ENCODE measurements at places on chromosomes 7 and 10. TPM values are rescaled to one million over a fixed set of nuclear protein-coding genes. Genes with fewer than 3 reads are reported as not detected.

Gene TUBB8
- polyA plus RNA-seq = not detected

Gene AVPI1
- 15.3 TPM for polyA plus RNA-seq

Gene GLCCI1
- polyA plus RNA-seq = 1.4 TPM

Gene NAT16
- polyA plus RNA-seq = not detected

Gene BEND7
- polyA plus RNA-seq = 1.1 TPM

Gene CPXM2
- polyA plus RNA-seq = 1.5 TPM

Gene CDC14C
- polyA plus RNA-seq = not detected

Gene DENND2A
- 1.5 TPM for polyA plus RNA-seq

Gene TEX47
- polyA plus RNA-seq = not detected

Gene RABGEF1
- 21.3 TPM for polyA plus RNA-seq

Gene SEC61G
- polyA plus RNA-seq = 132 TPM

Gene MARCHF5
- 32.5 TPM for polyA plus RNA-seq

Gene MRPS33
- polyA plus RNA-seq = 71.4 TPM

Gene SAMD9
- polyA plus RNA-seq = 22.1 TPM

Gene CUZD1
- polyA plus RNA-seq = 1.3 TPM

Gene ECD
- 6.7 TPM for polyA plus RNA-seq

Gene CEP55
- polyA plus RNA-seq = 8.3 TPM

Gene TMEM229A
- polyA plus RNA-seq = not detected

Gene ITIH2
- not detected for polyA plus RNA-seq

Gene NUTM2B
- 1.5 TPM for polyA plus RNA-seq

Gene ENTPD1
- polyA plus RNA-seq = 3.7 TPM

Gene TRPV6
- polyA plus RNA-seq = 2.5 TPM

Gene ANKRD2
- polyA plus RNA-seq = 0.46 TPM

Gene TMEM184A
- 187 TPM for polyA plus RNA-seq

Gene LZTS2
- polyA plus RNA-seq = 31.8 TPM

Measured in esophagus (tissue), 2 donors.